ENCODE measurements at places on chromosomes 3 and 15. TPM values are rescaled to one million over a fixed set of nuclear protein-coding genes. Genes with fewer than 3 reads are reported as not detected.

DNA sequence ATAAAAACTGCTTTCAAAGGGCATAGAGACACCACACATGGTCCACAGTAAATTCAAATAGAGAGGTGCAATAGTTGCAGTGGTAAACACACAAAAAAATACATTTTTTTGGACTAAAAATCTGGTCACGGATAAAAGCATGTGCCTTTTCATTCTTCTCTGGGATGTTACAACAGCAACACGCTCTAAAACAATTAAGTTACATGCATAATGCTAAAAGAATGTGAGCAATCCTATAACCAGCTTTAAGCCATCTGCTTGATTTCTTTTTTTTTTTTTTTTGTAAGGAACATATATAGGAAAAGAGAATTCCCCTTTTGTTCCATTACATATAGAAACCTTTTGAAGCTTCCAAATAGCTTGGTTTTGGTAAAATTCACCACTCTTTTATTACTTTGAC, 20.0 kb downstream of the WNT5A start:
- no peak for DNase-seq
- peaks cover 10% of the 10 kb centered on the region for H3K4me1 ChIP-seq
- H3K27ac ChIP-seq, result no peak overlapping the region
- H3K36me3 ChIP-seq, result peaks cover 18% of the 10 kb centered on the region
- H3K27me3 ChIP-seq, result no peaks in the 10 kb centered on the region
- H3K4me3 ChIP-seq, result no peak overlapping the region

- no peak for DNase-seq
- no peak overlapping the region for H3K27ac ChIP-seq
- H3K4me1 ChIP-seq, result no peaks in the 10 kb centered on the region
- peaks cover 13% of the 10 kb centered on the region for H3K27me3 ChIP-seq
- no peak overlapping the region for H3K4me3 ChIP-seq
Measured at GRCh38 chr3:65265942-65266590, 578.3 kb upstream of the ADAMTS9 start.

DNA sequence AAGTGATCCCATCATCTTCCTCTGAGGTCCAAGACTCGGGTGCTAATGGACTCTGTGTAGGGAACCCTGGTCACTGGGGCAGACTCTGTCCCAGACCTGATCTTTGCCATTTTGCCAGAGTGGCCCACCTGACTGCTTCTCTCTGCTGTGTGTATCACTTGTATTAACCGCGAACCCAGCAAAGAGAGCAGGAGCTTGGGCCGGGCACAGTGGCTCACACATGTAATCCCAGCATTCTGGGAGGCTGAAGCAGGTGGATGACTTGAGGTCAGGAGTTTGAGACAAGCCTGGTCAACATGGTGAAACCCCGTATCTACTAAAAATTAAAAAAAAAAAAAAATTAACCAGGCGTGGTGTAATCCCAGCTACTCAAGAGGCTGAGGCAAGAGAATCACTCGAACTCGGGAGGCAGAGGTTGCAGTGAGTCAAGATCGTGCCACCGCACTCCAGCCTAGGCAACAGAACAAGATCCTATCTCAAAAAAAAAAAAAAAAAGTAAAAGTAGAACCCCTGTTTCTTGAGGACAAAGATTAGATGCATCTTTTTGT, 32.9 kb upstream of the CYP11A1 start:
- no peaks in the 10 kb centered on the region for H3K27me3 ChIP-seq
- H3K36me3 ChIP-seq, result no peaks in the 10 kb centered on the region
- peaks cover 16% of the 10 kb centered on the region for H3K4me1 ChIP-seq

DNA sequence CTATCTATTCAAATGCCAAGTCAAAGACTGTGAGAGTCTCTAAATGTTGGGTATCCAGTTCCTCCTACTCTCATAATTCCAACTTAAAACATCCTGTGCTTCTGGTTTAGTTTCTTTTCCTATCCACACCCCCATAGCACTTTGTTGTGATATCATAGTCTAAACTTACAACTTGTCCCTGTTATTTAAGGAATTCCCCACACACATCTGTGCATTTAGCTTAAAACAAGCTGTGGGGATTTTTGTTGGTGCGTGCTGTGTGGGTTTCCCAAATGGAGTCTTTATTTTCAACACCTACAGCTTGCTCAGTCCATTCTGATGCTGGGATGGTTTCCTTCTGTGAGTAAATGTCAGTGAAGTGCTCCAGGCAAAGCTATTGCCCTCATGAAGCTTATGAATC, 167.3 kb downstream of the GMNC start:
- no peak overlapping the region for H3K27ac ChIP-seq
- no peaks in the 10 kb centered on the region for H3K36me3 ChIP-seq

DNA sequence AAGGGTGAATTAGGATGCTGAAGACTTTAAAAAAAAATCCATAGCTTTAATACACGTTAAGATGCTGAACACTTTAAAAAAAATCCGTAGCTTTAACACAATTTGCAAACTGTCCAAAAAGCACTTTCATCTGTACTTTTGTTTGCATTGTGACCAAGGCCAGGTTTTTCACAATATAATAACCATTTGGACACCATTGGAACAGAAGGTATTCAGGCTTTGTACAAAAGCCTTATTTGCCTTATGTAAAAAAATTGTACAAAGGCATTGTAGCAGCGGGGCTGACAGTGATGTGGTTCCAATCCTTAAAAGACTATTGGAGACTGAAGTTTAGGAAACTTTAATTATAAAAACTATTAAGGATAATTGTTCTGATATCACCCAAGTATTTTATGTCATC, 15.2 kb upstream of the ICE2 start:
- no peak for DNase-seq
- H3K4me3 ChIP-seq, result no peak overlapping the region
- H3K36me3 ChIP-seq, result peaks cover 4% of the 10 kb centered on the region
- H3K27me3 ChIP-seq, result no peaks in the 10 kb centered on the region

The HES1 gene
- total RNA-seq, result 180 TPM

DNA sequence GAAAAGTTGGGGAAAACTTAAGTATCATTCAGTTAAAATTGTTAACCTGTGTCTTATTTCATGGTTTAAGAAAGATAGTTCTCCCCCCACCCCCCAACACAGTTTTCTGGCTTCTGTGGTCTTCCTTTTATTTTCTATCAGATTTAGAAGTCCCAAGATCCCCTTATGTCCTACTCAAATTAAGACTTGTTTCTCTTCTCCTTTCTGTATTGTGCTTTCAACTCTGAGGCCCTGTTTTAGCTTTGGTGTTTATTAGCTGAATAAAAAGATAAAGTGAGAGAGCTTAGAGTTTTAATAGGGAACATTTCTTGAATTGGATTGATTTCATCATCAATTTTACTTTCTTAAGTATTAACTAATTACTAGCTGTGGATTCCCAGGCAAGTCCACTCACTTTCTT, 62.6 kb downstream of the AKAP13 start:
- H3K4me3 ChIP-seq, result no peak overlapping the region
- H3K36me3 ChIP-seq, result peaks cover 10% of the 10 kb centered on the region
- H3K27ac ChIP-seq, result peak overlapping the region; percentile 79
- H3K4me1 ChIP-seq, result peaks cover 22% of the 10 kb centered on the region
- no peaks in the 10 kb centered on the region for H3K27me3 ChIP-seq

- peak within 1 kb of the TSS; percentile 90 for H3K4me3 ChIP-seq
- H3K4me1 ChIP-seq, result peaks cover 10% of the 10 kb centered on the region
- H3K27ac ChIP-seq, result peak within 1 kb of the TSS; percentile 98
- peaks cover 8% of the 10 kb centered on the region for H3K36me3 ChIP-seq
- DNase-seq, result peak; percentile 81
- no peaks in the 10 kb centered on the region for H3K27me3 ChIP-seq
Measured at GRCh38 chr3:18424729-18425640, at the start of gene SATB1. SATB1 (minus strand) TSS chr3:18425339; CDS start chr3:18420967, 4,372 bp downstream.

- H3K36me3 ChIP-seq, result no peaks in the 10 kb centered on the region
- no peak overlapping the region for H3K4me3 ChIP-seq
- H3K27ac ChIP-seq, result no peak overlapping the region
- no peaks in the 10 kb centered on the region for H3K27me3 ChIP-seq
- no peak for DNase-seq
Measured at GRCh38 chr3:116916836-116917235, 207.3 kb downstream of the TUSC7 start.

GRCh38 chr3:81033185-81033584, 728.3 kb downstream of the GBE1 start:
- H3K27me3 ChIP-seq, result no peaks in the 10 kb centered on the region
- H3K4me1 ChIP-seq, result no peaks in the 10 kb centered on the region
- no peak for DNase-seq

DNA sequence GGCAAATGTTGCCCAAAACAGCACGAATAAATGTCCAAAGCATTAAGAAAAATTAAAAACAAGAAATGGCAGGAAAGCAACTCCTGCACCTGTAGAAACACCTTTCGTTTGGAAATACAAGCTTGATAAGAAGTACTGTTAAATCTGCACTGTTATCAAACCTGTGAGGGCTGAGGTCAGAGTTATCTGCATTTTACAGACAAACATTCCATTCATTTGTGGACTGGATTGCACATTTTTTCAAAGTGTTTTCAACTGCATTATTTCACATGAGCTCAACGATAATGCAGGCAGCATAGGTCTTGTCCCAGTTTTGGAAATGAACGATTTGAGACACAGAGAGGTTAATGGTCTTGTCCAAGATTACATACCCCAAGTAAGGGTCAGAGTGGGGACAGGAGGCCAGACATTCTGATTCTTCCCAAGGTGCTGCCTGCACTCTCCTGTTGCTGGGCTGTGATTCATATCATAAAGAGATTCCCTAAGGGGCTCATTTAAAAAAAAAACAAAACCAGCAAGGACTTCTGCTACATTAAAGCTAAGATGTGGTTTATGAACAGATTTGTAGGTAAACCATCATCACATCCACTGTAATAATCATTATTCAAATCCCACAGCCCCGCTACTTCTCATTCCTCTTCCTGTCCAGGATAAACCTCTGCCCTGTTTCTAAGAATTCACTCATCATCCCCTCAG, 13.0 kb downstream of the GUCA1C start:
- peaks cover 19% of the 10 kb centered on the region for H3K4me1 ChIP-seq
- H3K27ac ChIP-seq, result no peak overlapping the region

DNA sequence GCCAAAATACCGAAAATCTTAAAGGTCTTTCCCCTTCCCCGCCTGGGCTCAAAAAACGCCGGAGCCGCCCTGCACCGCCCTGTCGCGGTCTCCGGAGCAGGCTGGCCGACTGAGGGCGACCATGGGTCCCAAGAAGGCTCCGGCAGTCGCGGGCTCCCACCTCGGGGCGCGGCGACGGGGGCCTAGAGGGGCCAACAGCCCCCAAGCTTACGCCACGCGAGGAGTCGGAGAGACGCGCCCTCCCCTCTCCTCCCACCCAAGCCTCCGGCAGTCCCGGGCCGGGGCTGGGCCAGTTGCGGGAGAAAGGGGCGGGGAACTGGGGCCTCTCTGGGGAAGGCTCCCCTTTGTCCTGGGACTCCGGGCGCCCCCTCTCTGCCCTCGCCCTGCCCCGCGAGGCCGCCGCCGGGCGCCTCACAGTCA, 69.2 kb downstream of the GOLGA8B start:
- peak overlapping the region; percentile 89 for H3K4me3 ChIP-seq
- H3K27me3 ChIP-seq, result peaks cover 56% of the 10 kb centered on the region
- no peaks in the 10 kb centered on the region for H3K36me3 ChIP-seq
- H3K27ac ChIP-seq, result no peak overlapping the region

The ELL3 gene
- total RNA-seq, result 4.1 TPM

DNA sequence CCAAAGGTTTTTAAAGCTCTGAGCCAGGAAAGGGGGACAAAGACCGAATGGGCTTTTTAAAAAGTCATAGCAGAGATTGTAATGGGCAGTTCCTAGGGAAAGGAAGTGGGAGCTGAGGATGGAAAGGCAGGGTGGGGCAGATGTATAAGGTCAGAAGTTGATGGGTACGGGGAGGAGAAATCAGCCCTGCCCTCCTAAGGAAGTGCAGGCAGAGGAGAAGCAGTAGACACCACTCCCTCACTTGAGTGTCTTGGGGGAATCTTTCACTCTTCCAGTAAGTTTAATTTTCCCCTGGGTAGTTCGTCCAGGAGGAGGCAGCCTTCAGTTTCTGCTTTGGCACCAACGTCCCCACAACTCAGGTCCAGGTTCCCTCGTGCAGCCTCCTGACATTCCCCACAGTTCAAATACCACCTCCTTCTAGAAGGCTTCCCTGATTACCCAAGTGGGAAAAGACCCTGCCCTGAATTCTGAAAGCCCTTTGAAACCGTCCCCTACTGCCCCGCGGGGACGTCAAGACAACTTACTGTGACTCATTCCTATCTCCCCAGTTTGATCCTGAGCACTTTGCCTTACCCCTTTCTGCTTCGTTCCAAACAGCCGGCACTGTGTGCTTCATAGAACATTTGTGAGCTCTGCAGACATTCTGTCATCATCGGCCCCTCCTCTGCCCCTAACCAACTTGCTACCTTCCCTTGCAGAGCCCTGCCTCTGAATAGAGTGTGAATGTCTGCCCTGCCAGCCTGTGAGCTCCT, 14.3 kb upstream of the SRP14 start:
- H3K4me1 ChIP-seq, result peaks cover 57% of the 10 kb centered on the region
- no peak overlapping the region for H3K4me3 ChIP-seq
- peak overlapping the region; percentile 27 for H3K27ac ChIP-seq

GRCh38 chr3:62607287-62608029, 234.1 kb upstream of the FEZF2 start:
- H3K36me3 ChIP-seq, result no peaks in the 10 kb centered on the region
- H3K27ac ChIP-seq, result no peak overlapping the region
- no peak overlapping the region for H3K4me3 ChIP-seq

The SERPINI2 gene
- total RNA-seq, result 0.70 TPM

GRCh38 chr3:53190659-53191058, 29.6 kb downstream of the PRKCD start:
- H3K27me3 ChIP-seq, result peaks cover 4% of the 10 kb centered on the region
- H3K4me3 ChIP-seq, result no peak overlapping the region
- peaks cover 6% of the 10 kb centered on the region for H3K36me3 ChIP-seq
- DNase-seq, result no peak

GRCh38 chr15:70853973-70854665, at the start of gene LARP6:
LARP6 (minus strand) TSS chr15:70854157; CDS start chr15:70854088, 69 bp downstream.
- peak within 1 kb of the TSS; percentile 98 for H3K4me3 ChIP-seq
- H3K27ac ChIP-seq, result peak within 1 kb of the TSS; percentile 89

The TMEM39A gene
- 65.9 TPM for total RNA-seq

GRCh38 chr3:197419696-197420095, 121.3 kb upstream of the DLG1 start:
- no peak overlapping the region for H3K27ac ChIP-seq
- H3K27me3 ChIP-seq, result peaks cover 9% of the 10 kb centered on the region
- no peaks in the 10 kb centered on the region for H3K36me3 ChIP-seq
- DNase-seq, result no peak

The MASP1 gene
- total RNA-seq, result 1.7 TPM

DNA sequence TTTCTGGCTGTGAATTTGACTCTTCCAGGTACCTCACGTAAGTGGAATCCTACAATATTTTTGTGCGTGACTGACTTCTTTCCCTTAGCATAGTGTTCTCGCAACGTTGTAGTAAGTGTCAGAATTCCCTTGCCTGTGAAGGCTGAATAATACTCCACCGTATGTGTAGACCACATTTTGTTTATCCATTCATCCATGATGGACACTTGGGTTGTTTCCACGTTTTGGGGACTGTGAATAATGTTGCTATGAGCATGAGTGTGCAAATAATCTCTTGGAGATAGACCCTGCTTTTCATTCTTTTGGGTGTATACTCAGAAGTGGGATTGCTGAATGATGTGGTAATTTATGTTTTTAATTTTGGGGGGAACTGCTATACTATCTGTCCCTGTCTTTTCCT, 82.2 kb downstream of the APBA2 start:
- no peak overlapping the region for H3K27ac ChIP-seq
- H3K4me1 ChIP-seq, result peaks cover 5% of the 10 kb centered on the region
- no peak overlapping the region for H3K4me3 ChIP-seq
- H3K36me3 ChIP-seq, result peaks cover 4% of the 10 kb centered on the region
- H3K27me3 ChIP-seq, result no peaks in the 10 kb centered on the region

The LRIG1 gene
- total RNA-seq, result 28.9 TPM

GRCh38 chr3:127691489-127691888, 18.7 kb downstream of the ABTB1 start:
- H3K27me3 ChIP-seq, result no peaks in the 10 kb centered on the region
- H3K27ac ChIP-seq, result no peak overlapping the region
- no peak for DNase-seq
- H3K36me3 ChIP-seq, result no peaks in the 10 kb centered on the region
- peaks cover 12% of the 10 kb centered on the region for H3K4me1 ChIP-seq
